BJ (cell line): ENCODE measurements at places on chromosomes 16 and 17.

DNA sequence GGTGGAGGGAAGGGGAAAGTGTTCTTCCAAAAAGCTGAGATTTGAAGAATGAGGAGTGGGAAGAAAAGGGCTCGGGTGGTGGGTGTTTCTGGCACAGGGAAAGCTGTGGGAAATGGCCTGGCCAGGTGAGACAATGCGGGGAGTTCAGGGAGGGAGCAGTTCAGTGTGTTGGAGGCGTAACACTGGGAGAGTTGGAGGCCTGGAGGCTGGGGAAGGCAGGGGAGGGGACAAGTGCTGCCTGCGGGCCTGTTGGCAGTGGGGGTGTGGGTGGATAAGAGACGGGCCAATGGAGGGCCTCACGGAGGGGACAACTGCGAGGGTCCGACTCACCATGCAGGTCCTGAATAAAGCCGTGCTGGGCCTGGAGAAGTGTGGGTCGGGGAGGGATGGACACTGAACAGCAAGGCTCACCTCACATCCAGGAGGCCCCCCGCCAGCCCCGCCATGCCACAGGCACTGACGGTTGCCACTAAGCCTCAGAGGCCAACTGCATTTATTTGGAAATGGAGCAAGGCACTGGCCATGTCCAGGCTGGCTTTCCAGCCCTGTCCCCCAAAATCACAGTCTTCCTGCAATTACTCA, 17.8 kb upstream of the KRT19 start:
- no peak for DNase-seq

DNA sequence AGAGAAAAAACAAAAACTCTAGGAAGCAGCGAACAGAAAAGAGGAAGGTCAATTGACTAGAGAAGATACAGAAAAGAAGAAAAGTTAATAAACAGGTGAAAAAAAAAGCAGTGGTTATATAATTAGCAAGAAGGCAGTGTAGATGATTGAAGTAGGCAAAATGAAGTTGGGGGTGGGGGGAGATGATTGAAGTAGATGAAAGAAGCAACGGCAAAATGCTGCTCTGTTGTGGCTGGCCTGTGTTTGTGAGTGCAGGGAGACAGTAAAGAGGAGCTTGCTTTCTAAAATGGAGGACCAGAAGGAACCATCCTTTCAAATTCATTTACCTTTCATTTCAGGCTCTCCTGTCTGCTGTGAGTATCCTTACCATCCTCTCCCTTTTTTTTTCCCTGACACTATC, 3.6 kb downstream of the EVI2B start:
- no peak for DNase-seq

DNA sequence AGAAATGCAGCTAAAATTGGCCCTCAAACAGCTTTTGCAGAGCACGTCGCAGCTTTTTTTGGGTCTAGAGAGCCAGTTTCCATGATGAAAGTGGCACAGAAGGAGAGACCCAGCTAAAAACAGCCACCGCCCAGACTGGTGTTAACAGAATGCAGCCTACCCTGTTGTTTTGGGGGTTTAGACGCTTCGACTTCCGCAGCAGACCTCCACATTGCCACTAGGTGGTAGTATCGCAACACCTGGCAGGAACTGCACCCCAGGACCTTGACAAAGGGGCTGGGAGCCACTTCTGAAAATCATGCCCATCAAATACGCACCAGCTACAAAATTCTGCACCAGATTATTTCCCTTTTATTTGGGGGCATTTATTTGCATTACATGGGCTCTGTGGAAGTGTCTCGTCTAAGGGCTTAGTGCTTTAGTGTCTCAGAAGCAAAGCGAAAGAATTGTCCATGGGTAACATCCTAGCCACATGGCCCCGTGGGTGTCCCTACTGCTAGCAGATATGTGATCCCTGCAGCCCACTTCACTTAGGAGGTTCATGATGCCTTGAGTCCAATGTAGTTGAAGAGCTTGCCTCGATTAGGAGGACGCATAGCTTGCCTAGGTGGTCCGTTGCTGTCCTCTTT, 167.1 kb downstream of the HAPSTR1 start:
- DNase-seq: no peak

- no peak for DNase-seq
Observed at GRCh38 chr16:67246756-67247191, 507 bp downstream of the FHOD1 start.

DNA sequence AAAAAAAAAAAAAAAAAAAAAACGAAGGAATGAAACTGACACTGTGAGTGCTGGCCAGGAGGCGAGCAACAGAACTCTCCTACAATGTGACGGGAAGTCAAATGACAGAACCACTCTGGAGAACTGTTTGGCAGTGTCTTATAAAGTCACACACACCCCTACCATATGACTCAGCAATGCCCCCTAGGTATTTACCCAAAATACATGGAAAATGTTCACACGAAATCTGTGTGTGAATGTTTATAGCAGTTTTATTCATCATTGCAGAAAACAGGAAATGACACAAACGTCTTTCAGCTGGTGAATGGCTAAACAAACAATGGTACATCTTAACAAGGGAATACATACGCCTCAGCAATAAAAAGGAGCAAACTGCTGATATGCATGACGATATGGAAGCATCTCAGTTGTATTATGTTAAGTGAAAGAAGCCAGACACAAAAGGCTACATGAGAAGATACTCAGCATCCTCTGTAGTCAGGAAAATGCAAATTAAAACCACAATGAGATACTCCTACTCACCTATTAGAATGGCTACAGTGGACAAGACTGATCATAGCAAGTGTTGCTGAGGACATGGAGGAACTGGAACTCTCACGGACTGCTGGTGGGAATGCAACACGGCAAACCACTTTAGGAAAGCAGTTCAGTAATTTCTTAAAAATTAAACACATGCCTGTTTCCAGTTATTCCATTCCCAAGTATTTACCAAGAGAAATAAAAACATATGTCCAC, 74.7 kb downstream of the TBC1D16 start:
- DNase-seq: no peak

DNA sequence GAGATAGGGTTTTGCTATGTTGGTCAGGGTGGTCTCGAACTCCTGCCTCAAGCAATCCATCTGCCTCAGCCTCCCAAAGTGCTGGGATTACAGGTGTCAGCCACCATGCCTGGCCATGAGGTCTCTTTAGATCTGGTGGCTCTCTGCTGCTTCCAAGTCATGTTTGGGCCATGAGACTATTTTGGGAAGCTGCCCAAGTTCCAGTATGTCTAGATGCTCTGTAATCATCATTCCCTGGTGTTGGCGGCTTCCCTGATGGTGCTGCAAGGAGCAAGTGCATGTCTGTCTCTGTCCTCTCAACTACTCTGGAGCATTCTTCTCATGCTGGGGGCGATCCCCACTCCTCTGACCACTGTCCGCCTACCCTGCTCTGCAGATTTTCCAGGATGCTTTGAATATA, 6.4 kb upstream of the ODF4 start:
- no peak for DNase-seq

DNA sequence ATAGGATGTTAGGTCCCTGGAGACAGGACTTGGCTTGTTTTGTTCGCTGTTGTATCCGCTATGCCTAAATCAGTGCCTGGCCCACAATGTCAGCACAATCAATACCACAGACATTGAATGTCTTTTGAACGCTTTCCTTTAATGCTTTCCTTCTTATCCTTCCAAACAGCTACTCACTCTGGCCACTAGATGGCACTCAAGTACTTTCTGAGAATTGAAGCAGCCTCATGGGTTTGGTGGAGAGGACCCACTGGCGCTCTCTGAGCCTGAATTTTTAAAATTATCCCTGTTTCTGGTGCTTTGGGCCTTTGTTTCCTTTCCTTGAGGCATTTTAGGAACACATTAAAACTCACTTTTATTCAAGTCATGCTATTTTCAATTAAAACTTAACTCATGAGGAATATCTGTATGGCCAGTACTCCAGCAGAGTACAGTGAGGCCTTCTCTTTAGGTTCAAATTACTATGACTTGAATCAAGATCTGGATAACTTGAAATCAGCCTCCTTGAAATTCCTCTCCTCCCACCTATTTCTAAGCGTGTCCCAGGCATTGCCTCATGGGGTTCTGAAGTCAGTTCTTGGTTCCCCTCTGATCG, 3.2 kb upstream of the NLRP1 start:
- no peak for DNase-seq
